Left cardiac atrium (tissue), 4 donors: ENCODE measurements at places on chromosomes 12 and 14. TPM values are rescaled to one million over a fixed set of nuclear protein-coding genes. Genes with fewer than 3 reads are reported as not detected.

The CSRP2 gene
- total RNA-seq = 20.5 TPM

The C12orf60 gene
- total RNA-seq = 0.94 TPM

The CD163L1 gene
- total RNA-seq = 10.5 TPM

The WNT5B gene
- total RNA-seq = 1.8 TPM

The E2F7 gene
- total RNA-seq = 0.47 TPM

The LRRK2 gene
- total RNA-seq = 7.7 TPM

The SMIM41 gene
- total RNA-seq = 0.27 TPM

The IFNG-AS1 gene
- 0.15 TPM for total RNA-seq

The SLC25A21 gene
- 0.77 TPM for total RNA-seq

GRCh38 chr14:94762431-94762830 lies 7.5 kb downstream of the GSC start:
- no peak for DNase-seq

GRCh38 chr12:69648476-69648875 lies 37.8 kb upstream of the LRRC10 start:
- no peak for DNase-seq

DNA sequence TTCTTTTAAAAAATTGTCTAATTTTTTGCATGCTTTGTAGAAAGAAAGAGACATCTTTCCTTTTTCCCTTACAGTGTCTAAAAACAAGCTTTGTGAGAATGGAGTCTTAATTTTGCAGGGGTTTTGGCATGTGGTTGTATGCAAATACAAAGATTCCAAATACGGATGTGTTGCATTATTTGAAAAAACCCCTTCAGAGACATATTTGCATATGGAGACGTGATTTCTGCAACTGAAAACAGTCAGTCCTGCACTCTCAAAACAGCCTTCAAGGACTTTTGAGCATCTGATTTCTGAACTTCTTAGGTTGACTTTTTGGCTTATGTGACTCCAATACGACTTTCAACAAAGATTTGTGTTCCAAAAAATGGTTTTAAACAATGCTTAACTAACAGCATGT lies 7.8 kb downstream of the IRAK3 start:
- DNase-seq = no peak

DNA sequence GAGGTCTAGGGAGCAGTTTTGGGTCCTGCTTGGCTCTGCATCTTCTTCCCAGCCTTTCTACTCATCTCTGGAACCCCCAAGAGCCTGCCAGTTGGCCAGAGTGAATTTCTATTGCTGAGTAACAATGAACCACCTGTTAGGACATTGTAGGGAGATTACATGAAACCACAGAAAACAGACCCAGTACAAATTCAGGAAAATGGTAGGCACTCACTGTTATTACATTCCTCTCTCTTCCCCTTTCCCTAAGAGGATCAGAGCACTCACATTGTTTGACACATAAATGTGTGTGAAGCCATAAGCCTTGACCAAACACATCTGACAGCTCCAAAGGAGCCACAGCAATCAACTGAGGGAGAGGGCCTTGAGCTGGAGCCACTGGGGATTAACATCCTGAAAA lies 216.1 kb downstream of the TMEM132D start:
- DNase-seq = no peak

GRCh38 chr12:109299849-109300248 lies 9.2 kb downstream of the FOXN4 start:
- no peak for DNase-seq

GRCh38 chr12:76449016-76449415 lies 100.8 kb upstream of the BBS10 start:
- no peak for DNase-seq

DNA sequence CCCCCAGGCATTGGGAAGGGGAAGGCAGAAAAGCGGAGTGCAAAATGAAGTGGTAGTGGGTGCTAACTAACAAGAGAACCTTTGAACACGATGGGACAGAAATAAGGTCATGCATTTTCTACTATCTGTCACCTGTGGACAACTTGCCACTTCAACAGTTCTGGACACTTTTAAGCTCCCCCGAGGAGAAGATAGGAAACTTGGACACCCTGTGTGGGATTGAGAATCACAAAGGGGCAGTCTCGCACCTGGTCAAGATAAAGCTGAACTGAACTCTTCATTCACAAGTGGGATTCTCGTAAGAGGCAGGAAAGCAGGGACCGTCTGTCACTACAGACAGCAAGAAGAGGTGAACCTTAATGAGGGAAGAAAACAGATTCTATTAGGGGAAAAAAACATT lies 51.6 kb downstream of the EIF2S3B start:
- no peak for DNase-seq

- DNase-seq = peak; percentile 81
These were observed 37.1 kb downstream of the NID2 start for GRCh38 chr14:52031781-52032180.

- peak; percentile 60 for DNase-seq
These were observed 5.1 kb upstream of the PSMA3 start for GRCh38 chr14:58239244-58240195.

- DNase-seq = no peak
These were observed 264.2 kb downstream of the SLC6A15 start for GRCh38 chr12:84648425-84648824.

DNA sequence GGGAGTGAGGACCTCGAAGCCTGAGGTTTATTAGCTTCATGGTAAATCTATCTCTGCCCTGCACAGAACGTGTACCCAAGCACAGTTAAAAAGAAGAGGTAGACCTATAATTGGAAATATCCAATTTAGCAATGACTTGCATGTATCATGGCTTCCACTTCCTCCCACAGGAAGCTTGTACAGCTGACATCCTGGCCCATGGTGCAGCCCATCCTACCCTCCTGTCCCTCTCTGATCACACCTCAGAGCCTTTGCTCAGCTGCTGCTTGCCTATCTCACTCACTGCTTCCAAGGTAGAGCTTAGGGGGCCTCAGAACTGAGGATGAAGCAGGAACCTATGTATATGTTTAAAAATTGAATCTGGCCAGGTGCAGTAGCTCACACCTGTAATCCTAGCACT lies 4.3 kb upstream of the BCDIN3D start:
- DNase-seq = no peak

DNA sequence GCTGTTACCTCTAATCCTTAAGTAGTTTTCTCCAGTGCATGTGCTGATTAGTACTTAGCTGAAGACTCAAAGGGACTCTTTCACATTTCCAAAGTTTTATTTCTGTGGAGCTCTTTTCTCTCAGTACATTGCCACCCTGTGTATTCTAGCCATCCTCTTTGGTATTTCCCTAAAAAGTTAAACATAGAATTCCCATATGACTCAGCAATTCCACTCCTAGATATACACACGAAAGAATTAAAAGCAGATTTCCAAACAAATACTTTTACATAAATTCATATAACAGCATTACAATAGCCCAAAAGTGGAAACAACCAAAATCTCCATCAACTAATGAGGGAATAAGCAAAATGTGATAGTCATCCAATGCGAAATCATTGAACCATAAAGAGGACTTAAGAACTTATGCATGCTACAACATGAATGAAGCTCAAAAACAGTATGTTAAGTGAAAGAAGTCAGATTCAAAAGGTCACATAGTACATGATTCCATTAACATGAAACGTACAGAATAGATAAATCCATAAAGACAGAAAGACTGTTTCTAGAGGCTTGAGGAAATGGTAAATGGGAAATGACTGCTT lies 9.0 kb upstream of the NOVA1 start:
- DNase-seq = no peak

- peak; percentile 24 for DNase-seq
These were observed 524.4 kb downstream of the MED13L start for GRCh38 chr12:115752913-115753726.

DNA sequence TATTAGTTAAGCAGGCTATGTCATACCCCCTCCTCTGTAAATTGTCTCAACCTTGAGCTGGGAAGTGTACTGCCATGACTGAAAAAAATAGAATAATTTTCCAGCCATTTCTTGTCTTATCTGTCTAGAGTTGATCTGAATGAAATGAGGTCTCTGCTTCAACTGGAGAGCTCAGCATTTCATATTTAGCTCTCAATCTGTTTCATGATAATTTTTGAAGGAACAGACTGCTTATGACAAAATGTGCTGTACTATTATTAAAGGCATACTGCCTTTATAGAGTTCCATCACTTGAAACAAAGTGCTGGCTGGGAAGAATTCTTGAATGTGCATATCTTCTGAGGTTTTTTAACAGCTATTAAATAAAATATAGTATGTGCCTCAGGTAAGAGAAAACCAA lies 19.1 kb downstream of the PTPRO start:
- DNase-seq = no peak

DNA sequence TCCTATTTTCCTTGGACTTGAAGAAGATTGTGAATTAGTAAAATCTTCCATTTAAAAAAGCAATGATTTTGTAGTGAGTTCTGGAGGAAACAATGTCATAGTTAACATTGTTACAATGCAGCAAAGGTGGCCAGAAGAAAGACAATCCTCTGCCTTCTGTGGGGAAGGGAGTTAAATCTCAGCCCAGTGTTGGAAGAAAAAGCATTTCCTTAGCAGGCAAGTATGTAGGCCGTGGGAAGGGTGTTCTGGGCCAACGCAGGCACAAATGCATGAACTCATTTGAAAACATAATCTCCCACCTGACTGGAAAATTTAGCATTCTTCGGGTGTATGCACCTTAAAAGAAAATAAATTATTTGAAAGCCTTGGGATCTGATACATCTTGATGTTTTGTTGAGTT lies 258.6 kb downstream of the ADAMTS20 start:
- DNase-seq = no peak

DNA sequence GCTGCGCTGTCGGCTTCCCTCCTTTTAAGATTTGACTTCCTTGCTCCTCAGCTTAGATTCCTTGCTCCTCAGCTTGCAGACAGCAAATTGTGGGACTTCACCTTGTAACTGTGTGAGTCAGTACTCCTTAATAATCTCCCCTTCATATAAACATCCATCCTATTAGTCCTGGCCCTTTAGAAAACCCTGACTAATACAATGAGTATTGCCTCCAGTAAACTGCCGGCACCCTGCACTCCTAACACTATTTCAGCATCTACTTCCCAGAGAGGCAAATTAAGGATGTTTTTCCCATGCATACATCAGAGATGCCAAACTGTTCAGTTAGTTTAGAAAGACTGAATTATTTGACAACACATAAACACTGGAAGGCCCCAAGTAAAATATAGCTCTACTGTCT lies 611.3 kb upstream of the TMEM132C start:
- DNase-seq = no peak
